HFFc6 (cell line): ENCODE measurements at places on chromosomes 11 and 22. TPM values are rescaled to one million over a fixed set of nuclear protein-coding genes. Genes with fewer than 3 reads are reported as not detected.

HOATZ gene
- not detected in 3 replicates for total RNA-seq

CARD18 gene
- total RNA-seq, result not detected in 3 replicates

APOL5 gene
- total RNA-seq, result not detected in 2 replicates

KDM4D gene
- total RNA-seq, result 0.56 to 0.63 TPM (median 0.63 TPM) in 3 replicates

OR5B21 gene
- not detected in 3 replicates for total RNA-seq
